WTC11 (cell line): ENCODE measurements at places on chromosomes 7 and 10.

GRCh38 chr10:17476073-17476472 is 21.7 kb upstream of the ST8SIA6 start:
- H3K36me3 ChIP-seq: no peaks in the 10 kb centered on the region
- H3K27me3 ChIP-seq: no peaks in the 10 kb centered on the region
- H3K4me1 ChIP-seq: peaks cover 17% of the 10 kb centered on the region
- no peak overlapping the region for H3K27ac ChIP-seq
- no peak for DNase-seq

DNA sequence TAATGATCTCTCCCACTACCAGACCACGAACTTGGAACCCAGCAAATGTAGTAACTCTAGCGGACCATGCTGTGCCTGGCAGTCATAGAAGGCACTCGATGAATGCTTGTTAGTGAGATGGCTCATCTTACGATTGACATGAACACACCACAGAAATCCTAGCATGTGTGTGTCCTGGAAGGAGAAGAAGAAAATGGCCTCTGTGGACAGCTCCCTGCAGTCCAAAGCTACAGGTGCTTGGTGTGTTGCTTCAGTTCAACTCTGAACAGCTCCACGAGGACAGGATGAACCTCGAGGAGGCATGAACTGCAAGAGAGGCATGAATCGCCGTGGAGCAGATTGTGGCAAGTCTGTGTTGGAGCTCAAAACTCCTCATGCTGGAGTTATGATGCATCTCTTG is 93.5 kb downstream of the KLF6 start:
- H3K27ac ChIP-seq: no peak overlapping the region; the same call in 1 of the 2 replicates
- H3K4me3 ChIP-seq: no peak overlapping the region

DNA sequence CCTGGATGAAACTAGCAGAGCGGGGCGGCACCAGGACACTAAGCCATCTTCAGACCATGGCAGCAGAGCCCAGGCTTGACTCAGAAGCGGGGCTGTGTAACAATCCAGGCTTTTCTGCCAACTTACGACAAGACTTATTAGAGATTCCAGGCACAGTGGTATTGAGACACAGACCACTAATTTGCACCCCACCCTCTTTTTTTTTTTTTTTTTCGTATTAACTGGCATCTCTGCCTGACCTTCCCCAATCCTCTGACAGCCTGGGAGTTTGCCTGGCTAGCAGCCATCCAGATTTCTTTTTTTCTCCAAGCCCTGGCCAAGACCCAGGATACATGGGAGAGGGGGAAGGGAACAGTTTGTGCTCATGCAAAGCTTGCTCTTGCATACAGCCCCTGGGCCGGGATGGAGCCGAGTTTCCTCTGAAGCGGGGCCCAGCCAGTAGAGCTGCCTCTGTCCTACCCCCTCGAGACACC is 182.4 kb downstream of the PLXNA4 start:
- no peak for DNase-seq
- H3K27me3 ChIP-seq: no peaks in the 10 kb centered on the region; the same call in 1 of the 2 replicates
- no peak overlapping the region for H3K27ac ChIP-seq
- no peak overlapping the region for H3K4me3 ChIP-seq
- H3K4me1 ChIP-seq: peaks cover 7% of the 10 kb centered on the region

DNA sequence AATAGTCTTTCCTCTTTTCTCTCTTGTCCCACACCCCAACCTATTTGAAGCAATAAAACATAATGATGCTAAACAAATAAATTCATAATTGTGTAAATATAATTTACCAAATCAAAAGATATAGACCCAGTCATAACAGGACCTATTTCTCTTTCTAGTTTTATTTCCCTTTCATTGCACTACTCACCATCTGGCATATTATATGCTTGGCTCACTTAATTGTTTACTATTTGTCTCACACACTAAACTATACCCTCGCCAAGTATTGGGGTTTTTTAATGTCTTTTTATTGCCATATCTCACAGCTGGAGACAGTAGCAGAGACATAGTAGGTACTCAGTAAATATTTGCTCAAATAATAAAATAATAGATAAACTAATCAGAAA is 597.5 kb upstream of the PCDH15 start:
- no peak overlapping the region for H3K4me3 ChIP-seq
- H3K27me3 ChIP-seq: no peaks in the 10 kb centered on the region
- H3K27ac ChIP-seq: no peak overlapping the region
- no peak for DNase-seq
- H3K36me3 ChIP-seq: no peaks in the 10 kb centered on the region

DNA sequence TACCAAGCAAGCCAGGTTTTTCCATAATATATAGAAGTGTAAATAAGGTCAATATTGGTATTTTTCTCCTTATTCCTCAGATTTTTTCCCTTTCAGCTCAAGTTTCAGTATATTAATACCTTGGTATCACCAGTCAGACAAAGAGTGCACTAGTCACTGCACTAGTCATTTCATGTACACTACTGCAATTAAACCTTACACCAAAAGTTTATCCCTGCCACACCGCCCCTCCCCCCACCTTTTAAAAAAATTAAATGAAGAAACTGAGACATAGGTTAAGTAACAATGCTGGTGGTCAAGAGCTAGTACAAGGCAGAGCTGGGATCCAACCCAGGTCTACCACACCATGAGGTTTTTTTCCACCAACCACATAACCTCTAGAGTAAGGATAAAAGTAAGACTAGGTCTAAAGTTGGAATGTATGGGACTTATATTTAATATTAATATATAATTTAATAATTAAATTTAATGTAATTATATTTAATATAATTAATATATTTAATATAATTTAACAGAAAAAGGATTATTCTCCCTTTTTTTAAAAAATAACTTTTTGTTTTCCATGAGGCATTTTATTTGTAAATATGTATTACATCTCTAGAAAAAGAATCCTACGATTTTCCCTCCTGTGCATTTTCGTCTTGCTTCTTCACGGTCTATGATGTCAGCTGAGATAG is 68.5 kb downstream of the NT5C2 start:
- no peak overlapping the region for H3K27ac ChIP-seq
- H3K4me3 ChIP-seq: no peak overlapping the region
- H3K4me1 ChIP-seq: peaks cover 8% of the 10 kb centered on the region
- DNase-seq: no peak
- peaks cover 15% of the 10 kb centered on the region for H3K36me3 ChIP-seq

DNA sequence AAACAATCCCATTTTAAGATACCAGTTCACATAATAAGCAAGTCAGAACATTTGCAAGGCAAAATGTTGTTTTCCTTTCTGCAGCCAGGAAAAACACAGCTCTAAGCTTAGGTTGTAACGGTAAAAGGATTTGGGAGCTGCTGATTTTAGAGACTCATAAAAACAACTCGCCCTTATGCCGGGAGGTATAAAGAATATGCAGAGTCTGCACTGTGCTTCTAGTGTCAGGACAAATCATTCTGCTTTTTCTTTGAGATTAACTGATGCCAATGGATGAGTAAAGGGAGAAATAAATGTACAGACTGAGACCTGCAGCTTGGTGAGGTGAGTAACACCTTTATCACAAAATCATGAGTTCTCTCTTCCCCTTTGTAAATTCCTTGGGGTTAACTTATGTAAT is 2.0 kb upstream of the SFR1 start:
- H3K27me3 ChIP-seq: no peaks in the 10 kb centered on the region
- H3K4me3 ChIP-seq: peak overlapping the region; percentile 92
- H3K4me1 ChIP-seq: peaks cover 29% of the 10 kb centered on the region
- no peak for DNase-seq
- no peaks in the 10 kb centered on the region; the same call in 1 of the 2 replicates for H3K36me3 ChIP-seq

- no peak overlapping the region for H3K27ac ChIP-seq
- no peaks in the 10 kb centered on the region; the same call in 1 of the 2 replicates for H3K27me3 ChIP-seq
- no peak for DNase-seq
- H3K4me1 ChIP-seq: peaks cover 5% of the 10 kb centered on the region; the same call in 1 of the 2 replicates
- no peaks in the 10 kb centered on the region for H3K36me3 ChIP-seq
- H3K4me3 ChIP-seq: no peak overlapping the region
Measured at GRCh38 chr10:24981161-24981710, 28.8 kb upstream of the PRTFDC1 start.

DNA sequence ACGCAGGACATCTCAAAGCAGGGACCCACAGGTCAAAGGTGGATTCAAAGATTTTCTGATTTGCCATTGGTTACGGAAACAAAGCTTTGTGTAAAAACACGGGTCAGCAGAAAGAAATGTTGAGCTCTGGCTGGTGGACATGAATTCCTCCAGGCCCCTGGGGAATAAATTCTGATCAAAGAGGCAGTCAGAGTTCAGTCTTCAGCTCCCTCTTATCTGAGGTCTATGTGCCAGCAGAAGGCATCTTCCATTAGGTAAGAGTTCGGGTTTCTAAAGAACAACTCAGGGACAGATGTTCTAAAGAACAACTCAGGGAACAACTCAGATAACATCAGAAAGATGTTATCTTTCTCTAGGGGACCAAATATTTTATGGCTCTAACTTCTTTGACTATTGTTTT is 64.9 kb upstream of the PALS2 start:
- no peaks in the 10 kb centered on the region; the same call in 1 of the 2 replicates for H3K27me3 ChIP-seq
- no peak for DNase-seq
- no peak overlapping the region for H3K4me3 ChIP-seq
- H3K27ac ChIP-seq: no peak overlapping the region

DNA sequence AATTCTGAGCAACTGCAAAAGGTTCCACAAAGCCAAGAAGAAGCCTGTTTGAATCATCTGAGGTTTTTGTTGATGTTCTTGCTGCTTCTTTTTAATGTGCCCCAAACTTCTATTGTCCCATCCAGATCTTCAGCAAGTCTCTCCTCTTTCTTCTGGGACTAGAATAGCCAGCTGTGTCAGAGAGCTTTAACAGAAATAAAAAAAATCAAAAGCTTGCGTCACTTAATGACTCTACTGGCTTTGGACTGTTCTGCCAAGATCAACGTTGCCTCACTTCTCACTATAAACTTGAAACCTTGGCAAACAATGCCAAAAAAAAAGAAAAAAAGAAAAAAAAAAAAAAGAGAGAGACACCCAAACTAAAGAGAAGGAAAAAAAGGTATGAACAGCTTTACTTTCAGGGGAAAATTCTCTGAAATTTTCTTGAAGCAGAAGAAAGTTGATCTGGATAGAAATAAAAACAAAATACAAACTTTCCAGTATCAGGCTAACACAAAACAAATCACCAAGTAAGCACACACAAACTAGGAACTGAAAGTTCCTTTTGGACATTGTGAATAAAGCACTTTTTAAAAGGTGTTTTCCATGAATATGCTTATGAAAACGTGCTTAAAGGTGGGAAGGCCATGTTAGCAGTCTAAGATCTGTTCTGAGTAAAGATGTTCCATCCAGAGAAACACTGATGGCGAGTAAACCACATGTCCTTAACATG is 14.8 kb downstream of the USP54 start:
- peaks cover 3% of the 10 kb centered on the region; the same call in 1 of the 2 replicates for H3K36me3 ChIP-seq
- H3K27me3 ChIP-seq: no peaks in the 10 kb centered on the region

DNA sequence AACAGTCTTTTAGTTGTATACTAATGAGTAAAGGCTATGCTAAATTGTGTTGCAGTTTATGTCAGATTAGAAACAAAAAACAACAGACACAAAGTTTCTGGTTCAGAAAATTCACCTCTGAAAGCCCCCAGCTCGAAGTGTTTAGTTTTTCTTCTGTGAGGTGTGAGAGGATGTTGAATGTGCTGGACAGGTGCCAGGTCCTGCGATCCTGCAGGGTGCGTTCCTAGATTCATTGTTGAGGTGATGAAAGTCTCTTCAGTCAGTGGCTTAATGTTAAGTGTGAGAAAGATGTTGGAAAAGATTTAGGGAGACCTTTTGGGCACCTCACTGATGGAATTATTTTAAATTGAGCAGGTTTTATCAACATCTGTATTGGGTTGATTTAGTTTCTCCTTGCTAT is 287.3 kb downstream of the SDK1 start:
- no peaks in the 10 kb centered on the region for H3K36me3 ChIP-seq
- H3K27ac ChIP-seq: no peak overlapping the region
- no peaks in the 10 kb centered on the region for H3K27me3 ChIP-seq
- peaks cover 32% of the 10 kb centered on the region for H3K4me1 ChIP-seq
- DNase-seq: no peak

DNA sequence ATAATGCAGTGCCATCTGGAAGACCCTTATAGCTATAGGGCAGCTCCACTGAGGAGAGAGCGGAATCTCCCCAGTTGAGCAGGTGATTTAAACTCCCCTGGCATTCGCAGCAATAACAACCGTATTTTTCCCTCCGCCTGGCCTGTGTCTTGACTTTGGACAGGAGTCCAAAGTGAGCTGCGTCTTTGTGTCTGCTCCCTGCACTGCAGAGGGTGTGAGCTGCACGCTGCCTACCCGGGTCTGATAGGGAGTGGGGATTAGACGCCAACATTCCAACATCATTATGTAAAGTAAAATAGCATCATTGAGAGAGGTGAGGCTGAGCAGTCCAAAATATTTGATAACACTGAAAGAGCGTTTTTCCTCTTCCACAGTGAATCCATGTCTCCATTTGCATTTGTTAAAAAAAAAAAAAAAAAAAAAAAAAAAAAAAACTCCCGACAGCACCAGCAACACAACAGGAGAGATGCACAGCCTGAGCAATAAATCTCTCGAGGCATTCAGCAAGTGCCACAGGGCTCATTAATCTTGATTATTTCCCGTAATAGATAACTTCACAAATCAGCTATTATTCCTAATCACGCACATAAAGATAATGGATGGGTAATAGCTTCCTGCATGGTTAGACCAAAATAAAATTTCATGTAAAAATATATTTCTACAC is 68.6 kb downstream of the CELF2 start:
- H3K4me3 ChIP-seq: no peak overlapping the region
- no peak overlapping the region for H3K27ac ChIP-seq
- no peaks in the 10 kb centered on the region for H3K27me3 ChIP-seq
- no peaks in the 10 kb centered on the region for H3K36me3 ChIP-seq
- H3K4me1 ChIP-seq: no peaks in the 10 kb centered on the region
- DNase-seq: no peak

DNA sequence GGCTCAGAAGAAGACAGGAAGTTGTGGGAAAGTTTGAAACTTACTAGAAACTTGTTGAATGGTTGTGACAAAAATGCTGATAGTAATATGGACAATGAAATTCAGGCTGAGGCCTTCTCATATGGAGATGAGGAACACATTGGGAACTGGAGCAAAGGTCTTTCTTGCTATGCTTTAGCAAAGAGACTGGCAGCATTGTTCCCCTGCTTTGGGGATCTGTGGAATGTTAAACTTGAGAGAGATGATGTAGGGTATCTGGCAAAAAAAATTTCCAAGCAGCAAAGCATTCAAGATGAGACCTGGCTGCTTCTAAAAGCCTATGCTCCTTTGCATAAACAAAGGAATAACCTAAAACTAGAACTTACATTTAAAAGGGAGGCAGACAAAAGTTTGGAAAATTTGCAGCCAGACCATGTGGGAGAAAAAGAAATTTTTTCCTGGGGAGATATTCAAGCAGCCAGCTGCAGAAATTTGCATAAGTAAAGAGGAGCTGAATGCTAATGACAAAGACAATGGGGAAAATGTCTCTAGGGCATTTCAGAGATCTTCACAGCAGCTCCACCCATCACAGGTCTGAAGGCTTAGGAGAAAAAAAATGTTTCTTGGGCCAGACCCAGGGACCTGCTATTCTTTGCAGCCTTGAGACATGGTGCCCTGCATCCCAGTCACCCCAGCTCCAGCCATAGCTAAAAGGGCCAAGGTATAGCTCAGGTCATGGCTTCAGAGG is 16.5 kb upstream of the KCND2 start:
- H3K4me1 ChIP-seq: peaks cover 12% of the 10 kb centered on the region
- H3K27me3 ChIP-seq: no peaks in the 10 kb centered on the region
- H3K27ac ChIP-seq: peak overlapping the region; percentile 59
- peaks cover 42% of the 10 kb centered on the region for H3K36me3 ChIP-seq
- DNase-seq: no peak

GRCh38 chr10:130895161-130895560 is 416.4 kb downstream of the TCERG1L start:
- peaks cover 64% of the 10 kb centered on the region for H3K36me3 ChIP-seq
- peaks cover 4% of the 10 kb centered on the region for H3K4me1 ChIP-seq
- DNase-seq: no peak
- H3K27me3 ChIP-seq: peaks cover 8% of the 10 kb centered on the region

- no peaks in the 10 kb centered on the region for H3K27me3 ChIP-seq
- no peak overlapping the region for H3K27ac ChIP-seq
- H3K4me3 ChIP-seq: no peak overlapping the region
- no peak for DNase-seq
- no peaks in the 10 kb centered on the region for H3K4me1 ChIP-seq
- no peaks in the 10 kb centered on the region for H3K36me3 ChIP-seq
Measured at GRCh38 chr10:9950070-9950469, 1067.6 kb upstream of the CELF2 start.
